ENCODE measurements at places on chromosomes 7 and 10. TPM values are rescaled to one million over a fixed set of nuclear protein-coding genes. Genes with fewer than 3 reads are reported as not detected.

- no peak for DNase-seq
Measured at GRCh38 chr7:51187941-51188340, 128.7 kb downstream of the COBL start.

DNA sequence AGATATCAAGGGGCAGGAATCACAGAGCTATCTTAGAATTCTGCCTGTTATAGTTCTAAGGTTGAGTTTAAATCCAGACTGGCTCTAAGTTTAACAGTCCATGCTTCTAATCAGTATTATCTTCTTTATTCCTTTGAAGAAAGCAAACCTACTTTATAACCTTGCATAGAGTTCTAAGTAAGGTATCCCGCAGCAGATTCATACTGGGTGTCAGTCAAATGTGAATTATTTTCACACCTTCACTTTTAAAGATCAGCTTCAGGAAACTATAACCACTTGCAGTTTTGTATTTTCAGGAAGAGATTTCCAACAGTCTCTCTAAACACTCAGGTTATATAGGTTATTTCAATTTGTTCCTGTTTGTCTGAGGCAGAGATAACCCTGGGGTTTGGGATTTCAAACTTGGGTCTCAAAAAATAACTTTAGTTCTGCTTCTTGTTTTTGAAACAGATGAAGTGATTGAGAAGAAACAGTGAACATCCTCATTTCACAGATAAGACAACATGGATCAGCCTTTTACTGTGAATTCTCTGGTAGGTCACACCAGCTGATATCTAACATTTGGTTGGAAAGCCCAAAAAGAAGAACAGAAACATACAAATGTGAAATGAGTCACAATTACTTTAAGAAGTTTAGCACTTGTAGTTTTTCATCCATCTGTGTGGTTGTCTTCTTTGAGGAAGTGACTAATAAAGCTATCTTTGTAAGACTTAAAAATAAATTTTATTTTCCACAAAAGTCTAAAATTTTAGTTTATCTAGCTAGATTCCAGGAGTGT is 21.4 kb downstream of the STAMBPL1 start:
- no peak for DNase-seq

DNA sequence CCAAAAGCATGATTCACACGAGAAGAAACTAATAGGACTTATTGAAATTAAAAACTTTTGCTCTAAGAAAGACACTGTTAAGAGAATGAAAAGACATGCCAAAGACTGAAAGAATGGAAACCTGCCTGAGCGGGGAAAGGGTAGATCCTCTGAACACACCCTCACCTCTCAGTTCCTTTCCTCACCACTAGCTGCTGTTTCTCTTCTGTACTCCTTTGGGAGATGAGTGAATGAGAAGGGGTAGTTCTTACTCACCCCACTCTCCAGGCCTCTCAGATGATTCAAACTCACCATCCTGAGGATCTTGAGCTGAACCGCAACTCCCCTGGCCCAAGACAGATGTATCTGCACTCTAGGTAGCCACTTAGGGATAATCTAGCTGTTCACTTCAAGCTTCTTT is 41.9 kb downstream of the IQUB start:
- no peak for DNase-seq

- DNase-seq, result peak; percentile 79
Measured at GRCh38 chr10:930625-931325, 730 bp downstream of the LARP4B start.

The OTUD1 gene
- 19.8 TPM for total RNA-seq

The CACNB2 gene
- total RNA-seq, result 14.6 TPM

DNA sequence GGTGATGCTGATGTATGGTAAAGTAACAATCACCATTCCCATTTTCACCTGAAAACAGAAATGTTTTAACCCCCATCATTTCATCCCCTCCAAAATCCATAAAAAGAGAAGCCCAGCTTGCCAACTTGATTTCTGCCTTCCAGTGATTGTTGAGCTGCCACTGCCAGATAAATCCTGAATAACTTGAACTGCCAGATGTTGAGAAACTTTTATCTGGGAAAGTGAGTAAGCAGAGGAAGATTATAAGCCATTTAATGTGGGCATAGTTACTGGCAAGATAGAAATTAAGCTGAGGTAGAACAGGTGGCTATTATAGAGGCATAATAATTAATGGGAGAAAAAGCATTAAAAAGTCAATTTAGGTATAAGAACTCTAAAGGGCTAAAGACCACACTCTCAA is 534.1 kb downstream of the ANKRD7 start:
- no peak for DNase-seq

The CH25H gene
- 1.7 TPM for total RNA-seq

- peak; percentile 47 for DNase-seq
Measured at GRCh38 chr10:69459101-69459790, 8.0 kb downstream of the TSPAN15 start.

DNA sequence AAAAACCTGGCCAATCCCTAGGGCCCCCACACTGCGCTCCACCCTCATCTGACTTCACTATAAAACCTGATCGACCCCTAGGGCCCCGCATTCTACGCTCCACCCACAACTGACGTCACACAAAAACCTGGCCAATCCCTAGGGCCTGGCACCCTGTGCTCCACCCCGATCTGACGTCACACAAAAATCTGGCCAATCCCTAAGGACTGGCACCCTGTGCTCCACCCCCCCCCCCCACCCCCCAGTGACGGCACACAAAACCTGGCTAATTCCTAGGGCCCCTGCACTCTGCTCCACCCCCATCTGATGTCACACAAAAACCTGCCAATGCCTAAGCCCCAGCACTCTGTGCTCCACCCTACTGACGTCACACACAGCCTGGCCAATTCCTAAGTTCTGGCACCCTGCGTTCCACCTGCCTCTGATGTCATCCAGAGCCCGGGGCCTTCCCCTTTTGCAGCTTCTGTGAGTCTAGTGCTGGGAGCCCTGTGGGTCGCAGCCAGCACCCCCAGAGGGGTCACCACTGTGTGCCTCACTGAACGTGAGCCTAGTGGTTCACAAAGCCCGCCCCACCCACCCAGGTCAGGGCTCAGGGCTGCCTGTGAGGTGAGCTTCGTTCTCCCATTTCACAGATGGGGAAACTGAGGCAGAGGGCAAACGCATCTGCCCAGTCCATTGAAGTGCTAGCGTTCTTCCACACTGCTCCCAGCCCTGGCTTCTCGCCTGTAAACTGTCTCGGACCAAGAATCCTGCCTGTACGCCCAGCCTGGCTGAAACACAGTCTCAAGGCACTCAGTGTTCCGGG is 40.6 kb downstream of the MICALL2 start:
- DNase-seq, result no peak

- DNase-seq, result peak; percentile 90
Measured at GRCh38 chr10:86968271-86968993, at the start of gene ADIRF. ADIRF (plus strand) TSS chr10:86968482; CDS start chr10:86968545, 63 bp downstream.

The CPN1 gene
- total RNA-seq, result not detected

DNA sequence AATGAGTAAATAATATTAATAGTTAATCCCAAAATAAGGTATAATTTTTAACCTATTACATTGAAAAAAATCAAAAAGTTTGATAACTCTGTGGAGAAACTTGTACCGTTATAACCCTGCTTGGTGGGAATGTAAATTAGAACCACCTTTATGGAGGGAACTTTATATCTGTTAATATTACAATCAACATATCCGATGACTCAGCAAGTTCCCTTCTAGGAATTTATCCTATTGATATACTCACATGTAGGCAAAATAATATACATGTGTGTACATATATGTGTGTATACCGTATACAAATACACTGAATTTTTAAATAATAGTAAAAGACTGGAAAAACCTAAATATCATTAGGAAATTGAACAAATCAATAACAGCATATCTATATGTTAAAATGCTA is 54.7 kb downstream of the PANK1 start:
- no peak for DNase-seq

The CPA2 gene
- 0.72 TPM for total RNA-seq

The UBE2D4 gene
- 21.8 TPM for total RNA-seq

DNA sequence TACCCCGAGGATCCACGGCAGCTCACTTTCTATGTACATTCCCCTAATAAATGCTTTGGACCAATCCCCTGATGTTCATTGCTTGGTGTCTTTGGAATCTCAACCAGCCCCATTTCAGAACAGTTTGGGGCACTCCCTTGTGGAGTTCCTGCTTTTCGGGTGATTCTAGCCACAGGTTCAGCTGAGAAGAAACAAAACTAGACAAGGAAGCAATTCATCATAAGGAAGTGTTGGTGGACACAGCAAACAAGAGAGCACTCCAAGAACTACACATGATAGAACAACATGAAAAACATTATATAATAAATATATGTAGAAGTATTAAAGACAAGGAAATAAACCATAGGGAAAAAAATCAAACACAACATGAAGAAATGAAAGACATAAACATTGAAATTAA is 6.0 kb upstream of the CCDC136 start:
- DNase-seq, result no peak
